ENCODE measurements at places on chromosomes 6 and 20.

DNA sequence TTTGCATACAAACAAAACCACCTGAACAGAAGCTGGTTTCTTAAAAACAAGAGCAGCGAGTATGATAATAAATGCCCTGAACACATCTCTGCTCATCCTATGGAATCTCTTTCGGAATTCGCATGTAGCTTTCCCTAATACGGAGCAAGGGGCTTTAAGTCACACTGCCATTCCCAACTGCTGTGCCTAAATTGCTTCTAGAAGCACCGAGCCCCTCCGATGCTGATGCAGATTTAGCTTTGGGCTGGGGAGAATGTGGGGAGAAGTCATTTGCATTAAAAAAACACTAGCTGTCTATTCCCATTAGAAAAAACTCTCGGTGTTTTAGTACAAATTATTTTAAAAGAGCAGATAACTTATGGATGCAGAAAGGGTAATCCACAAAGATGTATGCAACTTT, 76.9 kb downstream of the CD83 start:
- DNase-seq: no peak

- no peak for DNase-seq
Measured at GRCh38 chr6:165468340-165469235, 159.2 kb upstream of the C6orf118 start.

GRCh38 chr6:33809594-33809993, 5.8 kb upstream of the MLN start:
- no peak for DNase-seq

GRCh38 chr6:131368198-131368911, 204.7 kb upstream of the ARG1 start:
- no peak for DNase-seq

DNA sequence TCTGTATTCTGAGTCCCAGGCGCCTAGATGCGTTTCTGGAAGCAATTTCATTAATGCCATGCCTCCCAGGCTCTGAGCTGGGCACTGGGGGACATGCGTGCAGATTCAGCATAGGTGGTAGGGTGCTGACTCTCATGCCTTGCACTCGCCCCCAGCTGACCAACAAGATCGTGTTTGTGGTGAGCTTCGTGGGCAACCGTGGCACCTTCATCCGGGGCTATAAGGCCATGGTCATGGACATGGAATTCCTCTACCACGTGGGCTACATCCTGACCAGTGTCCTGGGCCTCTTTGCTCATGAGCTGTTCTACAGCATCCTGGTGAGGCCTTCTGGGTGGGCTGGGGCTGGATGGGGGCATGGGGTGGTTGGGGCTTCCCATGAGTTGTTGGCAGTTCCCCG, 21.6 kb downstream of the UQCC2 start:
- DNase-seq: no peak

All from activated CD4-positive, alpha-beta T cell treated with anti-CD3 and anti-CD28 coated beads for 48 hours (primary cell).